ENCODE measurements at places on chromosomes 7 and 10.

DNA sequence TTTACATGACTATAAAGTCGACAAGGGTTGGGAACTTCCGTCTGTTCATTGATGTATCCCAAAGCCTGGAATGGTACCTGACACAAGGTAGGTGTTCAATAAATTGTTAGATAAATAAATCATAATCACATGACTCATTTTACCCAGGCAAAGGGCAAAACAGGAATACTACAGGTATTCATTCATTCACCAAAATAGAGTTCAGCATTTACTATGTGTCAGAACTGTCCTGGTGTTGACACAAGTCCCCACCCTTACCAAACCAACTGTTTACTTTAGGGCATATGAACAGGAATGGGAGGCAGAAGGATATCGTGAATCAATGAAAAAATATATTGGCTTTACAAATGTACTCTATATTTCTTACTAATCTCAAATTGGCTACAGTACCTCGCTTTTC lies 666 bp upstream of the YAE1 start:
- DNase-seq = no peak

- peak; percentile 71 for DNase-seq
Measured at GRCh38 chr7:105352018-105352612, 36.6 kb downstream of the SRPK2 start.

DNA sequence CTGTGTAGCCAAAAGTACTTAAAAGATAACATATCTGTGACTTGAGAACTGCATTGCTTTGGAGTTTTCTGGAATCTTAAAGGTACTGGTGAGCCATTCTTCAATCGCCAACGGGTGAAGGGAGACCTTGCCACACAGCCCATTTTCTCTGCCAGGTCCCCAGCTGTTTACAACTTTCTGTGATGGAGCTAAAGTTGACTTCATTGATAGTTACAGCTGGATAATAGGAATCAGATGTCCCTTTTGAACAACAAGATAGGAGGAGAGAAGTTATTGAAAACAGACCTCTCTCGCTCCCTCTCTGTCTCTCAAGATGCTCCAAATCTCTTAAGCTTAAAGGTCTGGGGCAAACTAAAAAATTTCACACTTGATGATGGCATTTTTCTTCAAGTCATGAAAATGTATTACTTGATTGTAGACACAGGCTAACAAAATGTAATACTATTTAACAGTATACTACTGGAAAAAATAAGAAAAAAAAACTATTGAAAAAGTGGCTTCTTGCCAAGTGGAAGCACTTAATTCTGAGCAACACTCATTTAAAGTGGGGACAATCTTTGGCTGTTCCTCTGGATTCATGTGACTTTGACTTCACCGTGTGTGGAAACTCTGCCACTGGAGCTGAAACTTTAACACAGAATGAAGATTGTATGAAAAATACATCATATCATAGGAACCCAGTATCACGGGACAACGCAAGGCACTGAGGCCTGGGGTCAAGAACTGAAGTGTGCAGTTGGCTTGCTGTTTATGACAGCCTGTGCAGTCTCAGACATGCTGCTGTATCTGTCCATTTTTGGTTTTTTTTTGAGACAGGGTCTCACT lies 78.4 kb upstream of the AFAP1L2 start:
- DNase-seq = no peak

GRCh38 chr10:71228875-71229675 lies 16.7 kb downstream of the UNC5B start:
- DNase-seq = no peak

- DNase-seq = no peak
Measured at GRCh38 chr10:30967650-30968410, 63.8 kb downstream of the ZNF438 start.

- no peak for DNase-seq
Measured at GRCh38 chr7:94284104-94284503, 110.6 kb upstream of the COL1A2 start.

GRCh38 chr7:44213877-44214388 lies 13.2 kb downstream of the YKT6 start:
- no peak for DNase-seq

DNA sequence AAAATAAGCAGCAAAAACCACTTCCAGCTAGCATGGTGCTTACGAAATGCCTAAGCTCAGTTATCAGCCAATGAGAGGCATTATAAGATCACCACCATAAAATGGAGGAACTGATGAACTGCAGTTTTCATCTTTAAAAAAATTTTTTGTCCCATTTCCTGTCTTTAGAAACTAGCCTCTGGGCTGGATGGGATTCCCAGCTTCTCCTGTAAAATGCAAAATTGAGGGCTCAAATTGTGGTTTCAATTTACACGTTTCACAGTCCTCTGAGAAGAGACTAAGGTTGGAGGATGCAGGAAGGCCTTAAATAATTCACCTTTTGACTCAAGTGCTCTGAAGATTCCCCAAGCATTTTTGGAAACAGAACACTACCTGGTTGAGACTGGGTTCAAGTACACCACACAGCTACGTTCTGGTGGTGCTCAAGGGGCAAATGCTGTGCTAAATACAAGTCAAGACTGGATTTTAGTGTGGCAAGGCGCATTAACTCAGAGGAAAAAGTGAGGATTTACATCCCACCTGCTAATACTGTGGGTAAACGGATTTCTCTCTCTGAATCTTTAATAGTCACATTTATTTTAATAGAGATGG lies 951 bp downstream of the ZNF25 start:
- DNase-seq = no peak

- DNase-seq = no peak
Measured at GRCh38 chr10:80448209-80448942, 5.7 kb upstream of the TSPAN14 start.

DNA sequence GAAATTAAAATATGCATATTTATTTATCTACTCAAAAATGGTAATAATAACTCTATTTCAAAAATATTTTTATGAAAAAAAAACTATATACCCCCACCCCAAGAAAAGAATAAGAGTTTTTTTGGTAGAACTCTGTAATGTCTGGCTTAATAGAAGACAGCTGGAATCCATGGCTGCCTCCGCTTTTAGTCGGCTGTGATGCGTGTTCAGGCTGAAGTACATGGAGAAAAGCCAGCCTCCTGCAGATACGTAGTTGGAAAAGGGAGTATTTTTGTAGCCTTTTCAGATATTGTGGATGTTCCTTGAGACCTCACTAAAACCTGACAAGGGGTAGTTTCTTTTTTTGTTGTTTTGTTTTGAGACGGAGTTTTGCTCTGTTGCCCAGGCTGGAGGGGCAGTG lies 10.0 kb downstream of the FOXK1 start:
- DNase-seq = no peak

- no peak for DNase-seq
Measured at GRCh38 chr10:26881600-26882331, 21.0 kb upstream of the ABI1 start.

Measured in CD4-positive, alpha-beta T cell treated with Interferon gamma for 1 hour (primary cell).